RWPE2 (cell line): ENCODE measurements at places on chromosomes 3 and 15.

DNA sequence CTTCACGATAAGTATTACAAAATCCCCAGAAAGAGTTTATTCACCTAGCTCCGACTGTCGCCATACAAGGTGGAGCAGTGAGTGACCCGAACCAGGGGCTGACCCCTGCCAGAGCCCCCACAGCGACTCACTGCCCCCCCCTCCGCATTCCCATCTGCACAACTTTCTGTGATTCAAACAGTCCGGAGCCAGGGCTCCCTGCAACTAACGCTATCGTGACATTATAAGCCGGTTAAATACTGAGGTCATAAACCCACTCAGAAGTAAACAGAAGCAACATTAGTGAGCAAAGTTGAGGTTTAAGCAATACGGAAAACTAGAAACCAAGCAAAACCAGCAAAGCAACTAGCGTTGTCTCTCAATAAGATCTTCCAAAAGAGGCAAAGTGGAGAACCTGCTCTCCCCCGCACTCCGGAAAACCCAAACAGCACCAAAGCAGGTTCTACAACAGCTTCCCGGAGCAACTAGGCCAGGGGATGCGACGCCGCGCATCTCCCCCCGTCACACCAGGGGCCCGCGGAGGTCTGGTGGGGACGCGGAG, 642 bp downstream of the SCAP start:
- peaks cover 3% of the 10 kb centered on the region for H3K4me1 ChIP-seq
- no peak for DNase-seq
- H3K27ac ChIP-seq: peak overlapping the region; percentile 44
- peak overlapping the region; percentile 74 for H3K4me3 ChIP-seq

DNA sequence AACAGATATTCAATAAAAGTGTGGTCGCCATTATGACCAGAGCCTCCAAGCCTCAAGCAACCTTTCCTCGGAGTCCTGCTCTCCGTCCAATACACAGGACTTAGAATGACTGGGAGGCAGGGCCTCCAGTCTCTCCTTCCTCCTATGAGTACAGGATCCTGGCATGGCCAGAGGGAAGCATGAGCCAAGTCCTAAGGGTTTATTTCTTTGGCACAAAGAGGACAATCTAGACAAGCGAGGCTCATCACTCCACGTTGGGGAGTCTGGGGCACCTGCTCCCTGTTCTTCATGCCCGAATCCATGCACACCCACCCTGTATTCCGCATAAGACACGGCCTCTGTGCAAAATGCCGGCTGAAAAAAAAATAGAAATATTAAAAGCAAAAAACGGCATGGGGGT, 6.8 kb downstream of the PRRT3 start:
- no peaks in the 10 kb centered on the region for H3K27me3 ChIP-seq
- H3K27ac ChIP-seq: no peak overlapping the region
- peak; percentile 12 for DNase-seq
- H3K36me3 ChIP-seq: peaks cover 10% of the 10 kb centered on the region; the same call in 1 of the 2 replicates
- H3K4me3 ChIP-seq: no peak overlapping the region

GRCh38 chr3:59817511-59817910, 767.7 kb upstream of the CFAP20DC start:
- no peak overlapping the region for H3K4me3 ChIP-seq
- H3K27me3 ChIP-seq: no peaks in the 10 kb centered on the region
- peaks cover 16% of the 10 kb centered on the region for H3K4me1 ChIP-seq
- DNase-seq: no peak

- H3K27ac ChIP-seq: no peak overlapping the region
- no peaks in the 10 kb centered on the region for H3K4me1 ChIP-seq
- no peak overlapping the region for H3K4me3 ChIP-seq
- no peaks in the 10 kb centered on the region for H3K27me3 ChIP-seq
- DNase-seq: no peak
Measured at GRCh38 chr15:94164202-94164807, 67.1 kb upstream of the MCTP2 start.
